ENCODE measurements at places on chromosomes 3 and 15. TPM values are rescaled to one million over a fixed set of nuclear protein-coding genes. Genes with fewer than 3 reads are reported as not detected.
A peak's percentile ranks its signal among the peaks of the same experiment; 100 is the strongest.

Gene RTF1
- total RNA-seq: 65.8 TPM

- no peak for DNase-seq
Measured at GRCh38 chr15:84657748-84658079, 285 bp downstream of the NMB start.

DNA sequence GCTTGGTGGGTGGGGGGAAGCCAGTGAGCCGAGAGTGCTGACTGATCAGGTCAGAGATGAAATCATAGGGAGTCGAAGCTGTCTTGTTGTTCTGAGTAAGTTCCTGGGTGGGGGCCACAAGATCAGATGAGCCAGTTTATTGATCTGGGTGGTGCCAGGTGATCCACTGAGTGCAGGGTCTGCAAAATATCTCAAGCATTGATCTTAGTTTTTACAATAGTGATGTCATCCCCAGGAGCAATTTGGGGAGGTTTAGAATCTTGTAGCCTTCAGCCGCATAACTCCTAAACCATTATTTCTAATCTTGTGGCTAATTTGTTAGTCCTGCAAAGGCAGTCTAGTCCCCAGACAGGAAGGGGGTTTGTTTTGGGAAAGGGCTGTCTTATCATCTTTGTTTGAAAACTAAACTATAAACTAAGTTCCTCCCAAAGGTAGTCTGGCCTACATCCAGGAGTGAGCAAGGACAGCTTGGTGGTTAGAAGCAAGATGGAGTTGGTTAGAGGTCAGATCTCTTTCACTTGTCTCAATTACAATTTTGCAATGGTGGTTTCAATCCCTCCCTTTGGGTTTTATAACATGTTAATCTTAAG is 18.7 kb upstream of the MTMR14 start:
- no peak for DNase-seq

Gene SCAPER
- 18.4 TPM for total RNA-seq

Gene SQOR
- total RNA-seq: 0.43 TPM

DNA sequence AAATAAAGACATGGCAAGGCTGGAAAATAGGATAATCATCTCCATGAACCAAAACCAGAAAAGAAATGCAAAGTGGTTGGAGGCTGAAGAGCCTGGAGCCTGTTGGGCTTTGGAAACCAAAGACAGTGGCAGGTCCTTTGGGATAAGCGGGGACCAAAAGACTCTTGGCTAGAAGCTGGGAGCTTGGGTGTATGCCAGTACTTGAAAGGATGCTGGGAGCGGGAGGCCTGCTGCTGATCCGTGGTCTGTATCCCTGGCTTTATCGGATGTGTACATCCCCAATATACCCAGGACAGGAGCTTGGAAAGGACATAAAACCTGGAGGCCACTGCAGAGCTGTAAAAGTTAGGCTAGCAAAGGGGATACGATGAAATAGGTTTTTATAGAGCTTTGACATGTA is 1.3 kb upstream of the CHRNB4 start:
- no peak for DNase-seq

Gene ADCY5
- 2.2 TPM for total RNA-seq

DNA sequence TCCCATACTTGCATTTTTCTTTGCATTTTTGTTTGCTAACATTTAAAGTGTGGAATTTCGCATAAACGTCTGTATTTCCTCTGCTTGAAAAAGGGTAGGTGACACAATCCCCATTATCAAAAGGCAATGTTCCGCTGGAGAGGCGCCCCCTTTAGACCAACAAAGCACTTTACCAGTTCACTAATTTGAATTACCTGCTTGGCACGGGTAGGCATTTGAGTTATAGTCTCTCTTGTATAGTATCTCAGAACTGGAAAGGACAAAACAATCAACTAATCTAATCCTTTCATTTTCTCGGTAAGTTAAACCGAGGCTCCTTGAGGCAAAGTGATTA is 775 bp upstream of the CCDC39 start:
- peak; percentile 36 for DNase-seq

GRCh38 chr3:49553692-49554632 is at the start of gene BSN:
TSS of gene BSN (plus strand) at chr3:49554477. CDS start at chr3:49554603, 126 bp downstream.
- DNase-seq: peak; percentile 93

DNA sequence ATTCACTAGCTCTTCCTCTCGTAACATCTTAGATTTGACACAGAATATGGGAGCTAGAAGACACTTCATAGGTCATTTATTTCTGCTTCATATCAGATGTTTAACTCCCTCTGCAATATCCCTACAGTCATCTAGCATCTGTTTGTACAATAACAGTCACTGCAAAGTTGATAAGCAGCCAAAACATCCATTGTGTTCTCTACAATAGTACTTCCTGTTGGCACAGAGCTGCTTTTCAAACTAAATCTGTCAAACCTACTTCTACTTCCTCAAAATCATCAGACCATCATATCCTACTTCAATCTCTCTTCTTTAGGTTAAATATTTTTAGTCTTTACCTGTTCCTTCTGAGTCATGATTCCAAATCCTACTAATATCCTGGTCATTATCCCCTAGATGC is 233.2 kb downstream of the FGF12 start:
- DNase-seq: no peak

GRCh38 chr3:122679085-122679881 is 1.4 kb upstream of the PARP14 start:
- DNase-seq: peak; percentile 77

DNA sequence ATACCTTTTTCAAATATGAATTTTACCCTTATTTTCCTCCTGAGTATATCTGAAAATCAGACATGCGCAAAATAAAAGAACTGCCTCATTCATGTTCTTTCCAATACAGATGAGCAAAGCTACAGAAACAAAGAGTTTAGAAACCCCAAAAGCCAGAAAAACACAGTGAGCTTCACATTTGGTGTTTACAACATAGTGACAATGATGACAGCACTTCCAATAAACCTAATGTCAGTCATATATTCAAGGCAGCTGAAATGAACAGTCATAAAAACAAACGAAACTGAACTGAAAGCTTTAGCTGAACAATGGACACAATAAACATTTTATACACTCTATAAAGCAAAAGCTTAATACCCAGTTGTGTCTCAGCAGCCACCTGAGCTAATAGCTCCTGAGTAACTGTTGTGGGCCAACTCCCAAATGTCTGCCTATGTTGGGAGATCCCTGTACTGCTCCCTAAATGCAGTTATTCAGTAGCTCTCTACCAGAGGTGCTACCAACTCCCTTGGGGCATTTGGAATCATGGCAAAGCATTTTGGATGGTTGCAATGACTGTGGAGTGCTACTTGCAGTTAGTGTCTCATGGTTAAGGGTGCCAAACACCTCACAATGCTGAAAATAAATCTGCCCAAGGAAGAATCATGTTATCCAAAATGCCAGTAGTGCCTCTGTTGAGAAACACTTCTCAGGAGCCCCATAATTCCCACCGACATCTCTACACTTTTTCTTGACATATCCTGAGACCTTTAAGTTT is 131.5 kb downstream of the TGFBR2 start:
- DNase-seq: no peak

DNA sequence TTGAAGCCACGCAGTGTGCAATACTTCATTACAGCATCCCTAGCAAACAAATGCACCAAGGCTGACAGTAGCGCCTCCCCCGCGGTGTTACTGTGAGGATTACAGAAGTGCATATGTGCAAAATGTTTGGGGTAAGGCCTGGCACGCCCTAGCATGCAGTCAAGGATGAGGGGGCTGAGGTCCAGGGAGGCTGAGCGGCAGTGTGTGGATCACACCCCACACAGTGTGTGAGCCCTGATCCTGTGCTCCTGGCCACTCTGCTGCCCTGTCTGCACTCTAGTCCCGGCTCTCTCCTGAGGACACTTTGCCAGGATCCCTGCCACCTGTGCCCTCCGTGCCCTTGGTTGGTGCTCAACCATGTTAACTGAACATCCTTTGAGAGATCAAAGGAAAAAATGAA is 71.3 kb downstream of the WNT7A start:
- DNase-seq: no peak

Gene MUC20
- 2.3 TPM for total RNA-seq

DNA sequence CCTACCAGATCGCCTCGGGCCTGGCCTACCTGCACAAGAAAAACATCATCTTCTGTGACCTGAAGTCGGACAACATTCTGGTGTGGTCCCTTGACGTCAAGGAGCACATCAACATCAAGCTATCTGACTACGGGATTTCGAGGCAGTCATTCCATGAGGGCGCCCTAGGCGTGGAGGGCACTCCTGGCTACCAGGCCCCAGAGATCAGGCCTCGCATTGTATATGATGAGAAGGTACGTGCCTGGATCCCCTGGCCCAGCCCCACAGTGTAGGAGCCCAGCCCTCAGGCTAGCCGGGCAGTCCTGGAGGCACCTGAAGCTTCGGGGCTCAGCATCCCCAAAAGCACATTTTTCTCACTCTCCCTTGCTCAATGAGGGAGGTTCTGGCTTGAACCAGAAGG is 135.8 kb downstream of the LRRK1 start:
- no peak for DNase-seq

DNA sequence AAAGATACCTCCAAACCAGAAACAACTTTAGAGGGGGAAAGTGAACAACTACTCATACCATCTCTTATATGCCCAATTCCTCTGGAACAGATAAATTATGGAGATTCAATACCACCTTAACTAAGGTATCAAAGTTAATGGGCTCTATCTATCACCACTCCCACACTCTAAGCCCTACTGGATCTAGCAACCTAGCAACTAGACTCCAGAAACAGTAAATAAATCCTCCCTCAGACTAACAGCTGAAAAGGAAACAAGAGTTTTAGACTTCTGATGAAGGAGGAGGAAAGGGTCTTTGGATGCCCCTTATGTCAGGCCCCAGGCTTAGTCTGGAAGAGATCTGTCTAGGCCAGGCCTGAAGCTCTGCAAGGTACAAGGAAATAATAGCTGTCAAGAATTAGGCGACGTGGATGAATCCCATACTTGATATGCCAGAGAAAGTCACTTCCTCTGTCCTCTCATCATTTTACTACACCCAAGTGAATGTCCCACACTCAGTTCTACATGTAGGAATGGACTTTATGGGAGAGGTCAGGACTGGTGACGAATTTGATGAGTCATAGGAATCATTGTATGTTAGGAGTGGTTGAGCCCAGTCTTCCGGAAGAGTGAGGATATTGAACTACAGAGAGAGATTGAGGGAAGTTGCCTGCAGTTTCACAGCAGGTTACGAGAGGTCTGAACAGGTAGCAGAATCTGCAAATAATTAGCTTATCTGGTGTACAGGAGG is 113.8 kb downstream of the AKAP13 start:
- no peak for DNase-seq

DNA sequence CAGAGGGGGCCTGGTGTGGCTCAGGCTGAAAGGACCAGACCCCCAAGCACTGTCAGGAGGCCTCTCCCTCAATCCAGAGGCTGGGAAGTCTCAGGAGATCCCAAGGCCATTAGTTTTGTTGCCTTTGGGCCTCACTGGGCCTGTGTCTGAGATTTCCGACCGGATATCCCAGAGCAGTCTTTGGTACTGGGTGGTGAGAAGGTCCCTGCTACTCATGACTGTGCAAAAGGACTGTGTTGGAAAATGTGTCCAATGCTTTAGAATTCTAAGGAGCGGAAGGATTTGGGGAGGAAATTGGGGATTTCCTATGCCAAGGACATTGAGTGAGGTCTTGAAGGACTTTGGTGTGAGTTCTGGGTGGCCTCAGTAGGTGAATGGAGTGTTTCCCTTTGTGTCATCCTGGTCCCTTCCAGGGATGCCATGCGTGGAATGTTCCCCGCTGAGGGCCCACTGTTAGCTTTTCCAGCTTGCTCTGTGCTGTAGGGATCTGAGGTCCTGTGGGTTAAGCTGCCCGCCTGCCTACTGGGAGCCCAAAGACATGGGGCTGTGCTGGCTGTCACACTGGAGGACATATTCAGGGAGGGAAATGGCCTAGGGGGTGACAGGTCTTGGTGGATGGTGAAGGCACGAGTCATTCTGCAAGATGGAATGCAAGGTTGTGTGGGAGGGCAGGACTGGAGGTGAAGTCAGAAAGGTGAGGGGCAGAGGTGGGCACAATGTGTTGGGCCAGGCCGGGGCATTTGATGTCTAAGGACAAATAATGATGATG is 16.4 kb downstream of the SMAD6 start:
- DNase-seq: no peak

DNA sequence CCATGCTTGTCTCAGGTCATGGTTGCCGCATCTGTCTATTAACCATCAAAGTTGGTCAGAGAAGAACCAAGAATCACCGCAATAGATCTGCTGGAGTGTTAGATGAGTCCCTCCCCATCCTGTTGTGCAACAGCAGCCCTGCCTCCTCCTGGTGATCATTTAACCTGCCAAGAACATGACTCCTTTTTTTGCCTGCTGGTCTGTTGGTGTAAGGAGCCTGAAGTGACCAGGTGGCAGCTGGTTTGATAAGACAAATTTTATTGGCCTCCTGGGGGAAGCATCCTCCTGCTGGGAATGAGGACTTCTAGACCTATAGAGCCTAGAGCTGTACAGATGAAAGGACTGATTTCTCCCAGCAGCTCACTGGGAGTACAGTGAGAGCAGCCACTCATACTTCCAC is 43.5 kb upstream of the RAF1 start:
- no peak for DNase-seq

DNA sequence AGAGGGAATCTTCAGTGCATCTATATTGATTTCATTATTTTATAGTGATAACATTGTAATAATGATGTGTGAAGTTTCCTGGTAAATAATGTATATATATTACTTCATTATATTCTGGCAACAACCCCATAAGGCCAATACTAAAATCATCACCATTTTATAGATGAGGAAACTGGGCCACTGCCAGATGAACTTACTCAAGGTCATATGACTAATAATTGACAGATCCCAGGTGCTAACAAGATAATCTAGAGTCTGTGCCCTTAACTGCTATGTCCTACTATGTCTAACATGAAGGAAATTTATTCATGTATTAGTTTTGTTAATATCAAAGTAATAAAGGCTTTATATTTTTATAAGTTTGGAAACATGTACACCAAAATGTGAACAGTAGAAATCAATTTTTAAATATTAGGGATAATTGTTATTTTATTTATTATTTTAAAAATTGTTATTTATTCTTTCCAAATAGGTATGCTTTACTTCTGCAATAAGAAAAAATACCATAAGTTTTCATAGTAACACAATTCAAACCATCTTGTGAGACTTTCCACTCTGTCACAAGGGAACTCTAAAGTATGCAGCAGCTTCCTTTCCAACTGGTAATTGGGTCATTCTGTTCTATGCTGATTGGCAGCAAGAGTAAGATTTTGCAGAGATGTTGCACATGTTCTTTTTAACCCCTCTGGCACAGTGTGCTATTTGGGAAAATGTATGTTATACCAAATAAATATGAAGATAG is 90.8 kb upstream of the CMC1 start:
- DNase-seq: no peak

DNA sequence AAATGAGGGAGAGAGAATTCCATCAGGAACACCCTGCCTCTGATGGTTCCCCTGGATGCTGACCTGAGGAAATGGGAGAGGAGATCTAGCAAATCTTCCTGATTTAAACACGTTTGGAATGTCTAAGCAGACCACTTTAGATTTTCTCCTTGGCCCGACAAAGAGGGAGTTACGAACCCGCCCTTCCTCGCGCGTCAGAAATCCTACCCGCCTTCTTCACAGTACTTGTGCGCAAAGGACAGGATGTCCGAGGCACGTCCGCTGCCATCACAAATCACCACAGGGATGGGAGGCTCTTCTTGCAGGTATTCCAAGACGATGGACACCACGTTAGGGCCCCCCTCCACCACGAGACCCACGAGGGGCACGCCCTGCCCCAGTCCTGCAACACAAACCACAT is 38.6 kb downstream of the TRPM1 start:
- no peak for DNase-seq

GRCh38 chr3:33648793-33649192 is 69.3 kb downstream of the CLASP2 start:
- DNase-seq: no peak
